ENCODE measurements at places on chromosomes 6 and 20. TPM values are rescaled to one million over a fixed set of nuclear protein-coding genes. Genes with fewer than 3 reads are reported as not detected.

BHLHE23 gene
- not detected for total RNA-seq

SNPH gene
- 2.4 TPM for total RNA-seq

LAMA4 gene
- 31.8 TPM for total RNA-seq

DNA sequence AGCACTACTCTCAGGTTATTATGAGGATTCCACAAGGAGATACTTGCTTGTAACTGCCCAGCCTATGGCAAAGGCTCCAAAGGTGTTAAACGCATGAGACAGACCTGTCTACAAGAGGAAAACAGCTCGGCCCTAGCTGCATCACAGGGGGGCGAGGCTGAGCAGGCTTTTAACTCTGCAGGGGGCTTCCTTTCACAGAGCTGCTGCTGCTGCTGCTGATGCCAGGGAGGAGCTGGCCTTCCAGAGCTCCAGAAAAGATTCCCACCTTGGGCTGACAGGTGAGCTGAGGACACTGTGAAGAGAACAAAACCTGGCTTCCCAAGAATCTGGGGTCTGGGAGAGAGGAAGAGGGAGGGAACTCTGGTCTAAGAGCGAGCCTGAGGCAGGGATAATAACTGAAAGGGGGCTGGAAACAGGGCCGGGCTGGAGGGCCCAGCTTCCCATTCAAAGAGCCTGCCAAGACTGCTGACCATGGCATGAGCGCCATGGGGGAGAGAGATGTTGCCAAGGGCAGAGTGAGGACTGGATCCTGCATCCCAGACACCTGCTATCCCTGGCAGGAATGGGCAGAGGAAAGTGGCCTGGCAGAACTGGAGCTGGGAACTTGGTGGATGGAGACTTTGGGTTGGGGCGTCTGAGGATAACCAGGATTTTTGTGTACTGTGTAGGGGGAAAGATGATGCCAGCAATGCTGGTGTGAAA, 211.1 kb upstream of the LRFN2 start:
- no peak for DNase-seq

DNA sequence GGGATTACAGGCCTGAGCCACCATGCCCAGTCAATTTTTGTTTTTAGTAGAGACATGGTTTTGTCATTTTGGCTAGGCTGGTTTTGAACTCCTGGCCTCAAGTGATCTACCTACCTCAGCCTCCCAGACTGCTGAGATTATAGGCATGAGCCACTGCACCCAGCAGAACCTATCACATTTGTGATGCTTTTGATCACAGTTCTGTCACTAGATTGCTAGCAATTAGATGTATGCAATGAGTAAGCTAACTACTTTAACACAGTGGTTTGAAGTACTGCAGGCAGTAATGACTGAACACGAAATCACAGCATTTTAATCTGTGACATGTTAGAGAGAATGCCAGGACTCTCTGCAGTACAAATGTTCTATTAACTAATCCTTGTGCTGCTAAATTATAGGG, 19.6 kb upstream of the SAMHD1 start:
- DNase-seq, result no peak

GRCh38 chr6:29760328-29760727, 37.1 kb downstream of the HLA-F start:
- no peak for DNase-seq

GRCh38 chr6:139007428-139007827, 19.4 kb upstream of the REPS1 start:
- no peak for DNase-seq

GRCh38 chr6:42627674-42628073, 63.8 kb downstream of the UBR2 start:
- no peak for DNase-seq

- DNase-seq, result no peak
These were observed 561.3 kb upstream of the JAG1 start for GRCh38 chr20:11235058-11235457.

All from left colon (tissue), 2 donors.